Occipital lobe (tissue), 3 donors: ENCODE measurements at places on chromosomes 13 and 19.

DNA sequence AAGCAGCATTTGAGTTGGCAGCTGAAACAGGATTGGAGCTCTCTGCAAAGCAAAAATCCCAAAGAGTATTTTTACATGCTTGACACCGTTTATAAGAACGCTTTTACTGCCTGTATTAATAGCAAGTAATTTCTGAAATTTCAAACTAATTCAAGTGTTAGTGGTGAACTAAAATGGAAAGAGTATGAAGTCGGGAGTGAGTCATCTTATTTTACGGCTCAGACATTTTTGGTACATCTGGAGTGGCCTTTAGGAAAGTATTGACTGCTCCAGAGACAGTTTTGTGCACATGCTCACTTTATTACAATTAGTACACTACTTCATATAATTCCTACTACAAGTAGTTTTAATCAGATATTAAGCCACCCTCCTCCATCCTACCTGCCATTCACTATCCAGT lies 167.4 kb downstream of the SLITRK6 start:
- DNase-seq = no peak

DNA sequence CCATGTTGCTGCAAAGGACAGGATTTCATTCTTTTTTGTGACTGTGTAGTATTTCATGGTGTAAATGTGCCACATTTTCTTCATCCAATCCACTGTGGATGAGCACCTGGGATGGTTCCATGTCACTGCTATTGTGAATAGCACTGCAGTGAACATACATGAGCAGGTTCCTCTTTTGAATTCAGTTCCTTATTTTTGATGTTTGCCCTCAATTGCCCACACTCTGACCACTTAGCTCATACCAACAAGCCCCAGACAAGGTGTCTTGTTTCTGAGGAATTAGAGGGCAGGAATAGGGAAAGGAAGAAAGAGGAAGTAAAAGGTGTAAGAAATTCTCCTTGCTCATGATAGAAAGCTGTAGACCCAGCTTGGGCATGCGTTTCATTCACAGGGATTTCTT lies 244.2 kb upstream of the ZNF507 start:
- DNase-seq = no peak

- no peak for DNase-seq
These were observed 229.4 kb downstream of the ITGBL1 start for GRCh38 chr13:101681834-101682233.

- no peak for DNase-seq
These were observed 26.2 kb downstream of the EXOSC8 start for GRCh38 chr13:37026771-37027170.

GRCh38 chr19:33904681-33905080 lies 108.0 kb downstream of the KCTD15 start:
- DNase-seq = no peak

GRCh38 chr19:3095441-3096191 lies 1.5 kb downstream of the GNA11 start:
- DNase-seq = no peak

DNA sequence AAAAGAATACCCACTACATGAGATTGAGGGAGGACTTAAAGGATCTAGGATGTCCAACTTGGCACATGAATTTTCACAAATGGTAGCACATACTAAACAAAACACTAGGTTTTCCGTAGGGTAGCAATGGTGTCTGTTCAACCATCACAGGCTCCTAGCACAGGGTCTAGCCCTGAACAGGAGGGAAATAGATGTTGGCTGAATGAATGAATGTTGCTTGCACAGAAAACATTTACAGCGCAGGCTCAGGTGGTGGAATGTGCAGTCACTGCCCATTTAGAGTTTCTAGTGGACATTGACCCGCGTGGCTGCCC lies 1.9 kb upstream of the MYCBP2 start:
- DNase-seq = no peak

- DNase-seq = no peak
These were observed 48.3 kb upstream of the ATP12A start for GRCh38 chr13:24631922-24632321.

DNA sequence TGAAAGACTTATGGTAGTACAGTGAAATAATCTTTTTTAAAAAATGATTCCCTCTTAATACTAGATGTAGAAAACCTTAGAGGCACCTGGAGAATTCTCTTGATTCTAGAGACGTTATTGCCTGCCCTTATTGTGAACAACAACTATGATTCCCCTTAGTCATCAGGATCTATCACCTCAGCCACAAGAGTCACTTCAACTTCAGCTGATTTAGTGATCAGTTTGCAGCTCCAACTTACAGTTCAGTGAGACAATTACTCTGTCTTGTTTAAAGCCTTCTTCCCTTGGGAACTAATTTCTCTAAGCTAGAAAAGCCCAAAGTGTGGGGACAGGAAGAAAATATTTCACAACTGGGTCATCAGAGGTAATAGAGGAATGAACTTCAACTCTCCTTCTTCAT lies 254.3 kb upstream of the SLITRK1 start:
- DNase-seq = no peak

DNA sequence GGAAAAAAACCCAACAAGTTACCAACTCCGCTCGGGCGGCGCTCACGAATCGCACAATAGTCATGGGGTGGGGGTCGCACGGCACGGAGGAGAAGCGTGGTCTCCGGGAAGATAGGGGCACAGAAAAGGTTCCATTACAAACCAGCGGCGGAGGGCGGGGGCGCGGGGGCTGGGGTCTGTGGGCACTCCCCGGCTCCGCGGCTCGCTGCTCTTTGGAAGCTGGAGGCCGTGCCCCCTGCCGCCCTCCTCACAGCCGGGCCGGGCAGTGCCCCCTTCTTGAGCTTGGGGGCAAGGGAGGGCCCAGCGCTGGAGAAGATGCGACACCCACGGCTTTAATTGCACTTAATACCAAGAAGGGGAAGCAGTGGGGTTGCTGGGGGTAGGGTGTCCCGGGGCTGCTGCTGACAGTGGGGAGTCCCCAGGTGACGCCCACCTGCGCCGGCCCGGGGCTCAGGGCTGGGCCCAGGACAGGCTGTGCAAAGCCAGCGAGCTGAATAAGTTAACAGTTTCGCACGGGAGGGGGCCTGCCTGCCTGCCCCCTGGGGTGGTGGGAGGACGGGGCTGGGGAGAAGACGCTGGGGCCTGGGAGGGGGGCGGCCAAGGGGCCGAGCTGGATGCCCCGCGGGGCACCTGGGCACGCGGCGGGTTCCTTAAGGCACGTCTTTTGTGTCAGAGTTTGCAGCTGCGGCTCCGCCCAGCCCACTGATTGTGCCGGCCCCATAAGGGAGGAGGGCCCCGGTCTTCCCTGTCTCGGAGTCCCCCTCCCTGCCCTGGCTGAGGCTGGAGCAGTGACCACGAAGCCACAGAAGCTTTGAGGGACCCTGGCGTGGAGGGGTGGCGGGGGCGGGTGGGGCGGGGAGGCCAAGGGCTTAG lies 9.8 kb downstream of the DCAF15 start:
- no peak for DNase-seq

- no peak for DNase-seq
These were observed 50.5 kb downstream of the SOX1 start for GRCh38 chr13:112117258-112117954.

GRCh38 chr13:113402471-113403254 lies 38.7 kb upstream of the GRTP1 start:
- no peak for DNase-seq

DNA sequence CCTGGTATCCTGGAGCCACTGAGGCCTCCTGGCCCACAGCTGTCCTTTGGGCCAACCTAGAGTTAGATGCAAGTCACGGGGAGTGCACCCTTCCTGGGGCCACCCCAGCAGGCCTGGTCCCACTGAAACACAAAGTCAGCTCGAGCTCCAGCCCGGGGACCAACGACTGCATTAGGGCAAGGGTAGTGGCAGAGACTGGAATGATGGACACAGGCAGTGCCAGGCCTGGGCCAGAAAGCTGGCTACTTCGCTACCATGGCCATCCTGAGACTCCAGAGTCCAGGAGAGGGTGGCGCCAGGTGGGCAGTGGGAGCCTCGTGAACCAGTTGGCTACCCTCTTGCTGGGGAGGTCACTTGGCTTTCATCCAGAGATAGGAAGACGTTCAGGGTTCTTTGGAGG lies 22.2 kb upstream of the RNF17 start:
- no peak for DNase-seq

DNA sequence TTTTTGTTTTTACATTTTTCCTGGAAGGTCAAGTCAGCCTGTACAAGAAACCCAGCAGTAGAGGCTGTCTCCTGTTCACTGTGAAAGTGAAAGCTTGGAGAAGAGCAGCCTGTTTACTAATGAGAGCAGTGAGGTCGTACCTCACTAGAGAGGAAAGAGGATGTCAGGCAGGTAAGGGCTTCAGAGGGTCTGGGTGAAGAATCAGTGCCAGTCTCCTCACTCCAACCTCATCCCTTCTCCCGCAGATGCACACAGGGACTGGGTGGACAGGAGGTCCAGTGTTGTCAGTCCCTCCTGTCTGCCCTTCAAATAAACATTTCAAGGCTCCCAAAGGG lies 462.5 kb downstream of the KLF5 start:
- DNase-seq = no peak

GRCh38 chr13:86737334-86737932 lies 933.7 kb upstream of the SLITRK5 start:
- DNase-seq = no peak

DNA sequence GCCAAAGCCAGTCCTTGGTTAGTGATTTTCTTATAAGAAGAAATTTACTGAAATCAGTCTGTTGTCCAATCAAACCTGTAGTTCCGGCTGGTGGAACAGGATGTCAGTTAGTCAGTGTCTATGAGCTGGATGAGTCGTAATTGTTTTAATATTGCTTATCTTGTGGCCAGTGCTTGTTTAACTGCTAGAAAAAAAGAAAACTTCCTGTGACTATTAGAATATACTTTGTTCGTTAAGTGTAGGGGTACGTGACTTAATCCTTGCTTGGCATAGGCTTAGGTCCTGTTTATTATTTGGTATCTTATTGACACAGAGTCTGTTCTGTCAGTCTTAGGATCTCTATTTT lies 1484.8 kb upstream of the MIR17HG start:
- DNase-seq = no peak

DNA sequence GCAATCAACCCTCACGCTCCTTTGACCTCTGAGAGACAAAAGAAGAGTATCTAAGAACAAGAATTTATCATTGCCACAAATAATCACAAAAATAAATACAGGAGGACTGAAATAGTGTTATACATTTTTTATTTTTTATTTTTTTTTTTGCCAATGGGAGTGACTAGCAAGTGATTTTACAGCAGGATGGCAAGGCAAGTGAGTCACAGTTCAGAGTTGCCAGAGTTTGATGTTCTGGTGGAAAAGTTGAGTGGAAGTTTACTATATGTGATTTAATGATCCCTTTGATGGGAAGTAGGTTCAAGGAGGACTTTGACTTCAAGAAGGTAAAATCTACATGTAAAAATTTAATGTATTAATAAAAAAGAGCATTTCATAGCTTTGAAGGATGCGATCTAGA lies 2691.4 kb downstream of the PCDH9 start:
- no peak for DNase-seq

- DNase-seq = no peak
These were observed 970.5 kb downstream of the UQCRFS1 start for GRCh38 chr19:28242317-28242927.

- DNase-seq = no peak
These were observed 39.5 kb upstream of the SERP2 start for GRCh38 chr13:44333950-44334655.

GRCh38 chr19:35790981-35791813 lies 15.8 kb downstream of the ARHGAP33 start:
- no peak for DNase-seq

- no peak for DNase-seq
These were observed 5.8 kb downstream of the POU4F1 start for GRCh38 chr13:78597602-78597932.

- no peak for DNase-seq
These were observed 1511.0 kb upstream of the SLC10A2 start for GRCh38 chr13:104577071-104577815.

- no peak for DNase-seq
These were observed 66.1 kb downstream of the LHFPL6 start for GRCh38 chr13:39536906-39537305.

GRCh38 chr19:50718255-50719118 lies 1.1 kb downstream of the SHANK1 start:
- DNase-seq = peak; percentile 45

DNA sequence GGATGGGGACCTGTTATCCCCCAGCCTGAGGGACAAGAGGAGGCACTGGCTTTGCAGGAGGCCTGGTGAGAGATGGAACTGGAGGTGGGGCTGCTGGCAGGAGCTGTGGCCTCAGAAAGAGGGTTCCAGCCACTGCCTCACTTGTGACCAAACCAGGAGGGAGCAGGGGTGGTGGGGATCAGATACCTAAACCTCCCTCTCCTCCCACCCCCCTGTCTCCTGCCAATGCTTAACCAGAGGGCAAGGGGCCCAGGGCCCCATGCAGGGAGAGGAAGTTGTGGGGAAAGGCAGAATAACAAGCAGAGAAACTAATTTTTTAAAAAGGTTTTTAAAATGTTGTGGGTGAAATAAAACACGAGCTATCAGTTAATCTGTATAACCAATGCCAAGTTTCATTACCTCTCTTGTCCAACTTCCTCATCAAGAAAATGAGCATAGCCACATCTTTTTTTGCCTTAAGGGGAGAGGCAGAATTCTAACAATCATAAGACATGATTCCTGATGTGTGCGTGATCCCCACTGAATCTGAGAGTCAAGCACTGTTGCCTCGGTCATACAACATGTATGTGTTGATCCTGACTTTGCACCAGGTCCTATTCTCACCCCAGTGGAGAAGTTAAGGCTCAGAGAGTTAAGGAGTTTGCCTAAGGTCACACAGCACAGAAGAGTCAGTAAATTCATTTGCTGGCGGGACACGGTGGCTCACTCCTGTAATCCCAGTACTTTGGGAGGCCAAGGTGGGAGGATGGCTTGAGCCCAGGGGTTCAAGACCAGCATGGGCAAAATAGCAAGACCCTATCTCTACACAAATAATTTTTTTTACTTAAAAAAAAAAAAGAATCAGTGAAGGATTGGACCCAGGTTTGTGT lies 12.9 kb downstream of the FXYD5 start:
- DNase-seq = no peak

- no peak for DNase-seq
These were observed 17.0 kb upstream of the NAPA start for GRCh38 chr19:47531640-47532387.

- no peak for DNase-seq
These were observed 26.0 kb upstream of the FBL start for GRCh38 chr19:39871886-39872866.

DNA sequence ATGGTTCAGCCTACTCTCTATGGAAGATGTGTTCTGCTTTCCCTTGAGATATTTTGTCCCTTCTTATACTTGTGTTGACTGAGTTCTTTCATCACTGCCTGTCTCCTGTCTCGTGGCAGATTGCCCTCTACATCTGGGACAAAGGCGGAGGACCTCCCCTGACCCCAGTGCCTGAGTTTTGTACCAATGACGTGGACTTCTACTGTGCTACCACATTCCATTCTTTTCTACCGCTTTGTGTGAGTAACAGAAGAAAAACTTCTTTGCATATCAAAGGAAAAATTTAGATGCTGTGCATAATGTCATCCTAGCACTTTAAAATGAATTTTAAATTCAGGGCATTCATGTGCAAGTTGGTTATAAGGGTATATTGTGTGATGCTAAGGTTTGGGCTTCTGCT lies 74.6 kb downstream of the B3GLCT start:
- no peak for DNase-seq

GRCh38 chr19:32866061-32866460 lies 3.5 kb downstream of the SLC7A9 start:
- no peak for DNase-seq
